Progenitor cell of endocrine pancreas (in vitro differentiated cells): ENCODE measurements at places on chromosomes 3 and 15.

DNA sequence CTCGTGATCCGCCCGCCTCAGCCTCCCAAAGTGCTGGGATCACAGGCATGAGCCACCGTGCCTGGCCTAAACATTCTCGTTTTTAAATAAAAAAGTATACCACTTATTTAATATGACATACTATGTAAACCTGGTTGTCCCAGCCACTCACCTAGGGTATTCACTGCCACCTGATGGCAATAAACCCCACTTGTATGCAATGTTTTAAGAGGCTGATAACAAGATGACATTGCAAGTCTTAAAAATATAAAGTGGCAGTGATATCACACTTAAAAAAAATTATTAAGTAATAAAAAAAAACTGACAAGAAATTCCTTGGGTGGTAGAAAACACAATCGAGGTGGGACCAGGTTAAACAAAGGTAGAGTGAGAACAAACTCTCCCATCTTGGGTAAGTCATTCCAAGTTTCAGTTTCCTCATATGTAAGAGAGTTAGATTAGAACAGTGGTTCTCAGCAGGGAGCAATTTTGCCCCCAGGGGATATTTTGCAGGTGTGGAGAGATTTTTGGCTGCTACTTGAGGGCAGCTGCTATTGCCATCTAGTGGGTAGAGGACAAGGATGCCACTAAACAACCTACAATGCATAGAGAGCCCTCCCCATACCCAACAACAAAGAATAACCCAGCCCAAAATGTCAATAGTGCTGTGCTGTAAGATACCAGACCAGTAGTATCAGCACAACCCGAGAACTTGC is 14.5 kb downstream of the ARF4 start:
- DNase-seq, result no peak
- no peak overlapping the region for H3K4me3 ChIP-seq
- peak overlapping the region; percentile 56 for H3K27ac ChIP-seq
- no peaks in the 10 kb centered on the region for H3K27me3 ChIP-seq
- H3K4me1 ChIP-seq, result peaks cover 25% of the 10 kb centered on the region
- peaks cover 17% of the 10 kb centered on the region for H3K36me3 ChIP-seq

DNA sequence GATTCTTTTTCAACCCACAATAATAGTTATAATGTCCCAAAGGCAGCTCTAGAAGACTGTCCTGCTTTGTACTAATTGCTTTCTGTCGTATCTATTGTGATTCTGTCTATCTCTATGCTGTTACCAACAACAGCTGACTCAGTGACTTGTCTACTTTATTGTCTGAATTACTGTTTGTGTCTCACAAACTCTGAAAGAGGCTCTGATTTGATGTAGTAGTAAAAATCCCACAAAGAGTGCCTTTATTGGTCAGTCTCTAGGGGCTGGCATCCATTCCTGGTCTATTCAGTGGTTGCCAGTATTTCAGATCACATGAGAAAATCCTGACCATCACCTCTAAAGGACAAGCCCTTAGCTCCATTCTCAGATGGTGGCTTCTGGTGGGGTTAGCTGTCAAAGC is 254.2 kb downstream of the NSUN3 start:
- DNase-seq, result no peak
- H3K27me3 ChIP-seq, result no peaks in the 10 kb centered on the region
- H3K4me3 ChIP-seq, result no peak overlapping the region
- no peaks in the 10 kb centered on the region for H3K36me3 ChIP-seq

- peaks cover 10% of the 10 kb centered on the region for H3K4me1 ChIP-seq
- H3K27me3 ChIP-seq, result peaks cover 14% of the 10 kb centered on the region
- no peak for DNase-seq
- H3K27ac ChIP-seq, result peak overlapping the region; percentile 81
- peak overlapping the region; percentile 88 for H3K4me3 ChIP-seq
Measured at GRCh38 chr3:115784739-115785536, 161.6 kb downstream of the GAP43 start.

- H3K4me3 ChIP-seq, result no peak overlapping the region
- DNase-seq, result no peak
- H3K36me3 ChIP-seq, result no peaks in the 10 kb centered on the region
- H3K27ac ChIP-seq, result no peak overlapping the region
Measured at GRCh38 chr15:60589253-60589652, 110.3 kb upstream of the ICE2 start.

DNA sequence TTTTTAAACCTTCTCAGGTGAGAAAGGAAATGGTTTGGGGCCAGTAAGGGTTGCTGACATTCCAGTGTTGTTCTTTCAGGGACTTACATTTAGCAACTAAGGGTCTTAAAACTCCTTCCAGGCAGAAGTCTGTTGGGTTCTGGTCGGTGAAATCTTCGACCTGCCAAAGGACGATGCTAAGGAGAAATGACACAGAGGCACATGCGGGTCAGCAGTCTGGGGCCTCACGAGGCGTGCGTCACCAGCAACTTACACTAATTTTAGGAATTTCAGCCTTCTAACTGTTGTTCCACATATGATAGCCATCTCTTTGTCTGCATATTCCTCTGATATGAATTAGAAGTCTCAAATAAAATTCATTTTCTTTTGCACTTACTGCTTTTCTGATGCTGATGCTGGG is 64.1 kb upstream of the TMEM108 start:
- no peaks in the 10 kb centered on the region for H3K4me1 ChIP-seq
- DNase-seq, result no peak
- no peaks in the 10 kb centered on the region for H3K36me3 ChIP-seq
- H3K4me3 ChIP-seq, result no peak overlapping the region

GRCh38 chr15:24858737-24859601 is 95.8 kb upstream of the SNRPN start:
- no peaks in the 10 kb centered on the region for H3K27me3 ChIP-seq
- no peak overlapping the region for H3K4me3 ChIP-seq
- H3K27ac ChIP-seq, result peak overlapping the region; percentile 17
- H3K4me1 ChIP-seq, result peaks cover 14% of the 10 kb centered on the region
- no peak for DNase-seq
